ENCODE measurements at places on chromosomes 4 and X. TPM values are rescaled to one million over a fixed set of nuclear protein-coding genes. Genes with fewer than 3 reads are reported as not detected.

GRCh38 chr4:149884046-149884445 lies 68.4 kb upstream of the IQCM start:
- H3K27ac ChIP-seq = no peak overlapping the region
- DNase-seq = no peak
- peaks cover 4% of the 10 kb centered on the region for H3K27me3 ChIP-seq
- H3K36me3 ChIP-seq = no peaks in the 10 kb centered on the region

DNA sequence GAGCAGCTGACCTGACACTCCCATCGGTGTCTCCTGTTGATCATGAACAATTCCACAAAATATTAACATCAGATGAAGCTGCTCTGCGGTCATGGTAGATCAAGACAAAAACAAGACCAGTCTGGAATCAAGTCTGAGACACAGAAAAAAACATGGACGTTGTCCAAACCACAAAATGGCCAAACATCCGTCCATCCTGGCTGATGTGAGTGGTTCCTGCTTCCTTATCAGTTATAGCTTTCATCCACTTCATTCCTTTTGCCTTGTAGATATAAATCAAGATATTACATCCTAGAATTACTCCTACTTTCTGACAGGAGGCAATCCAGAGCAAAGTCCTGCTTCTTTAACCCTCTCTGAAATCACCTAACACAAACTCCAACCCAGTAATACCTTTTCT lies 28.8 kb upstream of the PCSK1N start:
- no peak overlapping the region for H3K4me3 ChIP-seq
- no peaks in the 10 kb centered on the region for H3K27me3 ChIP-seq
- no peak overlapping the region for H3K27ac ChIP-seq
- no peaks in the 10 kb centered on the region for H3K36me3 ChIP-seq
- no peaks in the 10 kb centered on the region for H3K4me1 ChIP-seq
- DNase-seq = no peak

GRCh38 chr4:146054676-146055075 lies 116.1 kb upstream of the ZNF827 start:
- H3K27me3 ChIP-seq = no peaks in the 10 kb centered on the region
- H3K27ac ChIP-seq = no peak overlapping the region
- DNase-seq = no peak
- H3K36me3 ChIP-seq = no peaks in the 10 kb centered on the region
- H3K4me1 ChIP-seq = no peaks in the 10 kb centered on the region

Gene TLR10
- total RNA-seq = 0.29 TPM

Data from activated naive CD8-positive, alpha-beta T cell treated with anti-CD3 and anti-CD28 coated beads for 36 hours (primary cell).